ENCODE measurements at places on chromosomes 11 and 22. TPM values are rescaled to one million over a fixed set of nuclear protein-coding genes. Genes with fewer than 3 reads are reported as not detected.

GRCh38 chr22:35148866-35149548 is 83.0 kb downstream of the ISX start:
- no peak overlapping the region for H3K4me3 ChIP-seq
- H3K27me3 ChIP-seq: peaks cover 20% of the 10 kb centered on the region
- no peak for DNase-seq
- no peak overlapping the region for H3K27ac ChIP-seq
- H3K36me3 ChIP-seq: no peaks in the 10 kb centered on the region
- no peaks in the 10 kb centered on the region for H3K4me1 ChIP-seq

The RIC3 gene
- not detected for total RNA-seq

DNA sequence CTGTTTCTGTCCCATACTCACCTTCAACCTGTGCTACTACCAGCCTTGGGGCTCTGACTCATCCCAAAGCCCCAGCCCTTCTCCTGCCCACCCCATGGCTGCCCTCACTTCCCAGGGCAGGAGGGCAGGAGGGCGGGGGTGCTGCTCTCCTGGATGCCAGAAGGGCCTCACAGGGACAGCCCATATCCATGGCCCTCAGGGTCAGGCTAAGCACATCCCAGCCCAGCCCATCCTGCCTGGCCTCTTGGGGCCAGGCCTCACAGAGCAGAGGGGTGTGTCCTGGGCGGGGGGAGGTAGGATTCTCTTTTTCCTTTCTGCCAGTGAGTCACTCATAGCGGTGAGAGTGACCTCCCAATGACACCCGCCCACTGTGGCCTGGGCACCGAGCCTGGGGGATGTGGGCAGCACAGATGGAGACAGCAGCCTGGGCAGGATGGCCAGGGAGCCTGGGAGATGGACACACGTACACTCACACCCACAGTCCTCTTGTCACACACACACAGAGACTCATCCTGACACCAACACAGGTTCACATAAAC is 2.4 kb downstream of the LTBP3 start:
- peak overlapping the region; percentile 81 for H3K4me3 ChIP-seq
- no peak for DNase-seq
- no peaks in the 10 kb centered on the region for H3K27me3 ChIP-seq
- H3K27ac ChIP-seq: peak overlapping the region; percentile 96

- peak; percentile 92 for DNase-seq
- peaks cover 8% of the 10 kb centered on the region for H3K36me3 ChIP-seq
- H3K4me3 ChIP-seq: peak within 1 kb of the TSS; percentile 81
Observed at GRCh38 chr22:46150034-46150654, at the start of gene PPARA. TSS of gene PPARA (plus strand) at chr22:46150526. CDS start at chr22:46198384, 47,858 bp downstream.

The OR8G1 gene
- total RNA-seq: not detected

DNA sequence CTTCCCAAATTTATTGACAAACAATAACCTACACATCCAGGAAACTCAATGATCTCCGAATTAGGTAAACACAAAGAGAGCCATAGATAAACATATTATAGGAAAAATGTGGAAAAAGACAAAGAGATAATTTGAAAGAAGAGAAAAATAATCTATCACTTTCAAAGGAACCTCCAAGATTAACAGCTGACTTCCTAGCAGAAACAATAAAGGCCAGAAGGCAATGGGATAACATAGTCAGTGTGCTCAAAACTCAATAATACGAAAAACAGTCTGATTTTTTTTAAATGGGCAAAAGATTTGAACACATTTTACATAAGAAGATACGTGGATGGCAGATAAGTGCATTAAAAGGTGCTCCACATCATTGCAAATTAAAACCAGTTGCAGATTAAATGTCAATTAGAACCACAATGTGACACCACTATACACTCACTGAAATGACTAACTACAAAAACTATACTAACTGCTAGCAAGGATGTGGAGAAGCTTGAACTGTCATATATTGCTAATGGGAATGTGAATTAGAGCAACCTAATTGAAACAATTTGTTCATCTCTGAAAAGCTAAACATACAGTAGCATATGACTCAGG is 300.4 kb downstream of the TMEM135 start:
- no peak overlapping the region for H3K4me3 ChIP-seq
- H3K4me1 ChIP-seq: no peaks in the 10 kb centered on the region
- no peak overlapping the region for H3K27ac ChIP-seq
- H3K36me3 ChIP-seq: peaks cover 2% of the 10 kb centered on the region
- no peak for DNase-seq

DNA sequence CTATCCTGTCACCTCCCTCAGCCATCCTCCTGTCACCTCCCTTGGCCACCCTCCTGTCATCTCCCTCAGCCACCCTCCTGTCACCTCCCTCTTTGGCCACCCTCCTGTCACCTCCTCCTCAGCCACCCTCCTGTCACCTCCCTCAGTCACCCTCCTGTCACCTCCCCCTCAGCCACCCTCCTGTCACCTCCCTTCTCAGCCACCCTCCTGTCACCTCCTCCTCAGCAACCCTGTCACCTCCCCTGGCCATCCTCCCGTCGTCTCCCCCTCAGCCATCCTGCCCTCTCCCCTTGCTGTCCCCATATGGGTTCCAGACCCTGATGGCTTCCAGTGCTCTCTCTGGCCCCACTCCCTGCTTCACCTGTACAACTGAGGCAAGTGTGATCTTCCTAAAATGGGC is 61.8 kb downstream of the SCUBE1 start:
- H3K36me3 ChIP-seq: no peaks in the 10 kb centered on the region
- H3K4me1 ChIP-seq: no peaks in the 10 kb centered on the region
- H3K27ac ChIP-seq: no peak overlapping the region
- no peak for DNase-seq
- H3K4me3 ChIP-seq: no peak overlapping the region

The TMEM121B gene
- total RNA-seq: 0.48 TPM

GRCh38 chr22:44721213-44721612 is 19.2 kb downstream of the PRR5 start:
- H3K36me3 ChIP-seq: peaks cover 6% of the 10 kb centered on the region
- H3K4me3 ChIP-seq: no peak overlapping the region
- H3K4me1 ChIP-seq: no peaks in the 10 kb centered on the region

GRCh38 chr22:20552443-20553401 is 45.3 kb downstream of the MED15 start:
- H3K36me3 ChIP-seq: peaks cover 9% of the 10 kb centered on the region
- no peak for DNase-seq
- H3K27ac ChIP-seq: peak overlapping the region; percentile 95
- H3K4me1 ChIP-seq: peaks cover 84% of the 10 kb centered on the region
- H3K4me3 ChIP-seq: no peak overlapping the region
- no peaks in the 10 kb centered on the region for H3K27me3 ChIP-seq

DNA sequence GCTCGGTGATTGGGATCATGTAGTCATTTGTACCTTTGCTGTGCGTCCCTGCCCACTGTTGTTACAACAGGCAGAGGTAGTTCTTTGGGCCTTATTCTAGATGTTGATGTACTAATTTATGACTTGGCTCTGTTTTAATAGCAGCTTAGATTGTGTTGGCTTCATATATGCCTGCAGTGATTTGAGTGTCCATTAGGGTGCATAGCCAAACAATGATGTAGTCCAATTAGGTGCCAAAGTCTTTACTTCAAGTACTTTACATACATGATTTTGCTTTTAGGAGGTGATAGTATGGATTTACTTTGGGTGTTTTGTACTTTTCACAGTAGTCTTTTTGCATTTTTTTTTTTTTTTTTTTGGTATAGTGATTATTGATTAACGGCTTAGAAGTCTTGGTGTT is 46.4 kb downstream of the PPP6R3 start:
- DNase-seq: no peak
- H3K36me3 ChIP-seq: no peaks in the 10 kb centered on the region
- H3K27me3 ChIP-seq: no peaks in the 10 kb centered on the region
- no peak overlapping the region for H3K4me3 ChIP-seq
- H3K4me1 ChIP-seq: peaks cover 62% of the 10 kb centered on the region

DNA sequence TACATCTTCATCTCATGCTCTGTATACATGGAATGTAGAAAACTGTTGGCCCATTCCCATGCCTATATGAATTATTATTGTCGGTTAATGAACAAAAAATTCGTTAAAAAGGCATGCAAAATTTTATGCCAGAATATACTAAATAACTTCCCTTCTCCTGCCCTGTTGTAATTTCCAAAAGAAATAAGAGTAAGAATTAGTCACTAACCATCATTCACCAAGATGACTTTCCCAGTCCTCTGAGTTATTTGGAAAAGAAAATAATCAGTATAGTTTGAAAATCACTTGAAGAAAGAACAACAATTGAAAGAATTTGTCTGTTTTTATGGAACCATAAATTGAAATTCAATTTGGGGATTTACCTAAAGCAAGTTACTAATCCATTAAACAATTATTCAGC is 1149.1 kb upstream of the RAG2 start:
- H3K4me3 ChIP-seq: no peak overlapping the region
- peaks cover 8% of the 10 kb centered on the region for H3K36me3 ChIP-seq
- no peak overlapping the region for H3K27ac ChIP-seq

DNA sequence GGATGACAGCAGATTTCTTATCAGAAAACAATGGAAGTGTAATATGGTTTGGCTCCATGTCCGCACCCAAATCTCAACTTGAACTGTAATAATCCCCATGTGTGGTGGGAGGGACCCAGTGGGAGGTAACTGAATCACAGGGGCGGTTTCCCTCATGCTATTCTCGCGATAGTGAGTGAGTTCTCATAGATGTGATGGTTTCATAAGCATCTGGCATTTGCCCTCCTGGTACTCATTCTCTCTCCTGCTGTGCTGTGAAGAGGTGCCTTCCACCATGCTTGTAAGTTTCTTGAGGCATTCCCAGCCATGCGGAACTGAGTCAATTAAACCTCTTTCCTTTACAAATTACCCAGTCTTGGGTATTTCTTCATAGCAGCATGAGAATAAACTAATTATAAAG is 81.0 kb upstream of the SCUBE2 start:
- H3K4me1 ChIP-seq: peaks cover 6% of the 10 kb centered on the region
- H3K27me3 ChIP-seq: no peaks in the 10 kb centered on the region
- peaks cover 50% of the 10 kb centered on the region for H3K36me3 ChIP-seq
- H3K4me3 ChIP-seq: no peak overlapping the region

The NCR3LG1 gene
- total RNA-seq: 9.0 TPM

The MUC5B gene
- total RNA-seq: not detected

DNA sequence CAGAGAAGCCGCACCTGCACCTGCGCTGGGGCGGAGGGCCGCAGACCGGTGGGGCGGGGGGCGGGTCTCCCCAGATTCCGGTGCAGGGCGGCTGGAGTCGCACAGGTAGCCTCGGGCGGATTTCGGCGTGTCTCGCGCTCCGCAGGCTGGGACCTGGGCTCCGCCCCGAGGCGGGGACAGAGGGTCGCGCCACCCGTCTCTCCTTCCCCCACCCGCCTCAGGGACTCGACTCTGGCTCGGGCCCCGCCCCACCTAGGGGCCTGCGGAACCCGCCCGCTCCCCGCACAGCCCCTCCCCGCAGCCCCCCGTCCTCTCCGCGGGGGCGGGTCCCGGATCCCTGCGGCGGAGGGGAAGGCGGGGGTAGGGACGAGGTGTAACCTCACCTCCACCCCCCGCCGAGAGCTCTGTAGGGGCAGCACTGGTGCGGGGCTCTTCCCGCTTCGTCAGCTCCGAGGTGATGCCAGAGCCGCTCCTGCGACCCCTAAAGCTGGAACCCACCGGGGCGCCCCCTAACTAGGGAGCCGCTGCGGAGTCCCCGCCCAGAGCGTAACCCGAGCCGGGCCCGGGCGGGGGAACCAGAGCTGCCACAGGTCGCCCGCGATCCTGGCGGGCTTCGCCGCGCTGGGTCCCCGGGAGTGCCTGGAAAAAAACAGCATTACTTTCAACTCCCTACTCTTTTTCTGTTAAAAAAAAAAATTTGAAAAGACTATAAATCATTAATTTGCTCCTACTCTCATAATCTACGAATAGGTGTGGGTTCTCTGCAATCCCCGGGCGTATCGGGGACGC is at the start of gene SLC29A2:
TSS of gene SLC29A2 (minus strand) at position 134 of the 789 bp plus-strand sequence. CDS start 169 bp downstream, outside the sequence.
- peaks cover 10% of the 10 kb centered on the region for H3K27me3 ChIP-seq
- H3K27ac ChIP-seq: peak within 1 kb of the TSS; percentile 87
- no peak for DNase-seq
- peaks cover 17% of the 10 kb centered on the region for H3K4me1 ChIP-seq

GRCh38 chr11:8252946-8253345 is 10.7 kb downstream of the LMO1 start:
- DNase-seq: no peak
- no peaks in the 10 kb centered on the region for H3K4me1 ChIP-seq
- H3K4me3 ChIP-seq: no peak overlapping the region
- no peak overlapping the region for H3K27ac ChIP-seq

The OR5AK2 gene
- not detected for total RNA-seq

The MSANTD4 gene
- total RNA-seq: 18.1 TPM

GRCh38 chr22:19809741-19810140 is 44.9 kb downstream of the GNB1L start:
- no peak for DNase-seq
- H3K4me1 ChIP-seq: peaks cover 32% of the 10 kb centered on the region
- H3K27ac ChIP-seq: no peak overlapping the region
- H3K4me3 ChIP-seq: no peak overlapping the region
- no peaks in the 10 kb centered on the region for H3K27me3 ChIP-seq

The HMOX1 gene
- 44.3 TPM for total RNA-seq

DNA sequence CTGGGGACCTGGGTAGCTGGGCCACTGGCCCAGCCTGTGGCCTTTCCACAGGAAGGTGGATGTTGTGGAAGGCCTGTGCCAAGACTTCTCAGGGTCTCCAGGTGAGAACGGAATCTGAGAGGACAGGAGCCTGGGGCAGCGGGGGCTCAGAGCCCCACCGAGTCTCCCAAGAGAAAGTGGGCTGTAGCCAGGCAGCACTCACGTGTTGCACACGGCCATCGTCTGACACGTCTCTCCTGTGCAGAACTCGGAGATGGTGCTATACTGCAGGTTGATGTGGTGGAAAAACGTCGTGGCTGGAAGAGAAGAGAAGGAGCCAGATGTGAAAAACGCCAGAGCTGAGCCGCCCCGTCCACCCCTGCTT is 6.4 kb downstream of the MOB2 start:
- peaks cover 10% of the 10 kb centered on the region for H3K4me1 ChIP-seq
- no peak overlapping the region for H3K4me3 ChIP-seq
- H3K36me3 ChIP-seq: peaks cover 24% of the 10 kb centered on the region
- no peaks in the 10 kb centered on the region for H3K27me3 ChIP-seq
- no peak overlapping the region for H3K27ac ChIP-seq
- no peak for DNase-seq

The DNAJB7 gene
- total RNA-seq: not detected

DNA sequence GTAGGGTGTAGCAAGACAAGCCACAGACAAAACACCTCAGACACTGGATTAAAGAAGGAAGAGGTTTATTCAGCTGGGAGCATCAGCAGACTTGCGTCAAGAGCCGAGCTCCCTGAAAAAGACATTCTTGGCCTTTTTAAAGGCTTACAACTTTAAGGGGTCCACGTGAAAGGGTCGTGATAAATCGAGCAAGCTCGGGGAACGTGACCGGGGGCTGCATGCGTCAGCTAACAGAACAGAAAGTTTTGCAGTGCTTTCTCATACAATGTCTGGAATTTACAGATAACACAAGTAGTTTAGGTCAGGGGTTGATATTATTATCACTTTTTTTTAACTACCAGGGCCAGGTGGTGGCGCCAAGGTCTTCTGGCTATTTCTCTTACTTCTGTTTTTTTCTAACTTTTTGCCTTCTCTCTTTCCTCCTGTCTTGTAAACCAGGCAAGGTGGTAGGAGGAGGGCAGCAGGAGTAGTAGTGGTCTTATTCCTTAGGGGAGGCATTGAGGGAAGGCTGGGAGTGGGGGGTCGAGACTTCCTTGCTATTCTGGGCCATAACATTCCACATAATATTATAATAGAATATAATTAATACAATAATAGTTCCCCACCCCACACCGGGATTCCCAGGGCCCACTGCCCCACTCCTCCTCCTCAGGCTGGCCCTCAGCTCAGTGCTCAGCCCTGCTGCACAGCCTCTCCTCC is 587 bp upstream of the ALDH3B1 start:
- H3K36me3 ChIP-seq: no peaks in the 10 kb centered on the region
- peak overlapping the region; percentile 97 for H3K27ac ChIP-seq
- H3K4me3 ChIP-seq: no peak overlapping the region
- no peak for DNase-seq
- H3K4me1 ChIP-seq: peaks cover 67% of the 10 kb centered on the region

Data from osteocyte (in vitro differentiated cells).